GM19239 (cell line): ENCODE measurements at places on chromosomes 6 and 20.

- DNase-seq, result no peak
Measured at GRCh38 chr20:40591119-40591518, 97.9 kb downstream of the MAFB start.

- DNase-seq, result no peak
Measured at GRCh38 chr6:33206027-33206863, 1.8 kb downstream of the HSD17B8 start.

- DNase-seq, result peak; percentile 69
Measured at GRCh38 chr6:32118782-32119628, 9.0 kb downstream of the ATF6B start.

DNA sequence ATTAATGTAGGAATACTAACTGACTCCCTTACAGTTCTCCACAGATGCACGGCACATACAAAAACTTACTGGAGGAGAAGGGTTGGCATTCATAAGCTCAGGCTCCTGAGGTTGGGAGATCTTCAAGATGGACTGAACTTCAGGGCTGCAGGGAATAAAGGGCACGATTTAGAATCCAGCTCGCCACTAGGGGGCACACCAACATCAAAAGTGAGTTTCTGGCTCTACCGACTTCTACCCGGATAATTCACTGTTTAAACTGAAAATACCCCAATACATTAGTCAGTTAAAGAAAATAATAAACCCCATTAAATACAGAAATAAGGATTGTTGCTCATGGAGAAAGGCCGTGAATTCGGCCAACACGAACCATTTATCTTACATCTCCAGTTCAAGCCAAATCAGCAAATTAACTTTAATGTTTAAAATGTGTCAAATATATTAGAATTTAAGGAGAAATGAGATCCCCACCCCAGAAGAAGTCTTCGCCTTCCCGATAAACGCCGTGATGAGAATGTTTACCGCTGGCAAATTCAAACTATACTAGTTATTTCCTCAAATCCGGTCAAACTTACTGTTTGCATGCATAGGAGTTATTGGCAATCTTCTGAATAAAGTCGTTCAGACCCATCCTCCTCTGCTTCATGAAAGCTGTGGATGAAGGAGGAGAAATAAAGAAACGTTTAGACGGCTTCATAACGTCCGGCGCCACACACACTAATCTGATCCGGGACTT, 121.7 kb upstream of the SLC2A12 start:
- no peak for DNase-seq

DNA sequence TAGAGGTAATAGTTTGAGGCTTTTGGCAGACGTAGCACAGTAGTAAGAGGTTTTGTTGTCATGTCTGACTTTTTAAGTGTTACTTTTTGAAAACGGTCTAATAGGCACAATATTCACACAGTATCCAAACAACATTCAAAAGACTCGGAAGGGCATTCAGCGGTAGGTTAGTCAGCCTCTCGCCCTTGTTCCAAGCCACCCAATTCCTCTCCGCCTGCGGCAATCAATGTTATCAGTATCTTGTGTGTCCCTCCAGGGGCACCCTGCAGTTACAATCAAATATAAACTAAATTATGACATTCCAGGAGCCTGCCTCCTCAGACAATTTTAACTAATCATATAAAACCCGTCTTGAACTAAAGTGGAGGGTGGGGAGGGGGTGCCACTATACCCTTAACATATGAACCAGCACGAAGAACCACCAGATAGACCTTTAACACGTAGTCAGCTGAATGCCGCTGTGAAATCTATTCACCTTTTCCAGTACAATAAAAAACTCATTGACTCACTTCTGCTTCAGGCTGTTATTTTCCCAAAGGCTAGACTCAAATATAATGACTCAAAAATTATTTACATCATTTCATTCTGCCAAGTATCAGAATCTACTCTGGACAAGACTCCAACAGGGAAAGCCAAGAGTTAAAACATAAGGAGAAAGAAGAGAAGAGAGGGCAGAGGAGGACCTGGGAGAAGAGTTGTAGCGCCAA, 1.6 kb downstream of the TENT5A start:
- DNase-seq, result no peak

DNA sequence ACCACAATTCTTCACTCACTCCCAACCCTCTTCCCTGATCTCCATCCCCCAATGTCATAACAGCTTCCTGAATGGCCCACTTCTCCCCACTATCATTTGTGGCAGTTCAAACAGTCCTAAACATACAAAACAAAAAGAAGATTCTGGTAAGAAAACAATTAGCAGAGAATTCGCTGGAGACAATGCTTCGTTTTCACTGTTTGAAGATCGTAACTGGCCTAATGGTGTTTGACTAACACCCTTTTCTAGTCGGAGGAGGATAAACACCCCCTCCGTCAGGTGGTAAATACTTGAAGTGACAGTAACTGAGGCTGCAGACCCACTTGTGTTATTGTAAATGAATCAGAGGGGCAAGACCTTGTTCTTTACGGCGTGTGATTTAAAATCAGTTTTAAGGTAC, 3.8 kb downstream of the EYA2 start:
- no peak for DNase-seq

DNA sequence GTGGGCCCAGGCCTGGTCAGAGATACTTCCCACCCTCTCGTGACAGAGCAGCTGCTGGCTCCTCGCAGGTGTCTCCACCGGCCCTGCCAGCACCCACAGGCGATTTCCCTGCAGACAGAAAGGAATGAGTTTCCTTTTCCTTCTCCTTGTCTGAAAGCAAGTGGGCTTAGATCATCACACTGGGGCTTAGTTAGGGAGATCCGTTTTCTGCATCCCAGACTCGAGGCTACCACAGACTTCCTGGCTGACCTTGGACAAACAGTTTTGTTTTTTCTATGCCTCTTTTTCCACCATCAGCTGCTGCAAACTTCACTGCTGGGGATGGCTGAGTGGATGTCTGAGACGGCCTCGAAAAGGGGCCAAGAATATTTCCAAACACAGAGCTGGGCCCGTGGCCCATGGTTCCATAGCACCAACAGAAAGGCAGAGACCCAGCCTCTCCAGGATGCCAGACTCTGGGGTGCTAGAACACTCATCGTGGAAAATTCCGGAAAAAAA, 86.5 kb downstream of the BANF2 start:
- DNase-seq, result no peak

DNA sequence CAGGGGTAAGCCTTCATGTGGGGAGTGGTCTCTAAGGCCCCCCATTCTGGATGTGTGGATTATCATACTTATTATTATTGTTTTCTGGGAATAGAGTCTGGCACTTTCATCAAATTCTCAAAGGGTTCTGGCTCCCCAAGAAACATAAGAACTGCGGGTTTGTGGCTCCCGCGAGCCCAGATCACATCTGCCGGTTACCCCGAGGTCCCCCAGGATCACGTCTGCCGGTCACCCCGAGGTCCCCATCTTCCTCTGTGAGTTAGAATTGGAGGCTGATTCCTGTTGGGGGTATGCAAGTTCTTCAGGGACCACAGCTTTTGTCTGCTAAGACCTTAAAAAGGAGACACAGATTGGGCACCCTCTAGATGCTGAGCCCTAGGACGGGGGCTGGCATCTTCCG, 116.7 kb upstream of the FRMD1 start:
- DNase-seq, result no peak
